ENCODE measurements at places on chromosomes 2 and 18.
A peak's percentile ranks its signal among the peaks of the same experiment; 100 is the strongest.

DNA sequence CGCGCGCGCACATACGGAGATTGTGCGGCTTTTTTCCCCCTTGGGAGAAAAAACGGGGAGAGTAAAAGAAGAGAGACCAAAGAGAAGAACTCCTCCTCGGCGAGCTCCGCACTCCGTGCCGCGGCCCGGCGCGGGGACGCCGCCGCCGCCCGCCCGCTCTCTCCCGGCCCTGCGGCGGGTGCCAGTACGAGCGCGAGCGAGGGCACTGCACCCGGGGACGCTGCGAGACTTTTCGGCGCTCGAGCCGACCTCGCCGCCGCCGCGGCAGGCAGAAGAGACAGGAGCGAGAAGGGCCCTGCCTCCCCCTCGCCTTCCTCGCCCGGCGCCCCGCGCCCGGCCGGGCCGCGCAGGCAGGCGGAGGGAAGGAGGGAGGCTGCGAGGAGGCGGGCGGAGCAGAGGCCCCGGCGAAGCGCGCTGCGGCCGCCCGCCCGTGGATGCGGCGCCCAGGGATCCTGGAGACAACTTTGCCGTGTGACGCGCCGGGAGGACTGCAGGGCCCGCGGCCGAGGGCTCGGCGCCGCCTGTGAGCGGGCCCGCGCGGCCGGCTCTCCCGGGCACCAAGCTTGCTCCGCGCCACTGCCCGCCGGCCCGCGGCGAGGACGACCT, 857 bp upstream of the INHBB start:
- no peak for DNase-seq

DNA sequence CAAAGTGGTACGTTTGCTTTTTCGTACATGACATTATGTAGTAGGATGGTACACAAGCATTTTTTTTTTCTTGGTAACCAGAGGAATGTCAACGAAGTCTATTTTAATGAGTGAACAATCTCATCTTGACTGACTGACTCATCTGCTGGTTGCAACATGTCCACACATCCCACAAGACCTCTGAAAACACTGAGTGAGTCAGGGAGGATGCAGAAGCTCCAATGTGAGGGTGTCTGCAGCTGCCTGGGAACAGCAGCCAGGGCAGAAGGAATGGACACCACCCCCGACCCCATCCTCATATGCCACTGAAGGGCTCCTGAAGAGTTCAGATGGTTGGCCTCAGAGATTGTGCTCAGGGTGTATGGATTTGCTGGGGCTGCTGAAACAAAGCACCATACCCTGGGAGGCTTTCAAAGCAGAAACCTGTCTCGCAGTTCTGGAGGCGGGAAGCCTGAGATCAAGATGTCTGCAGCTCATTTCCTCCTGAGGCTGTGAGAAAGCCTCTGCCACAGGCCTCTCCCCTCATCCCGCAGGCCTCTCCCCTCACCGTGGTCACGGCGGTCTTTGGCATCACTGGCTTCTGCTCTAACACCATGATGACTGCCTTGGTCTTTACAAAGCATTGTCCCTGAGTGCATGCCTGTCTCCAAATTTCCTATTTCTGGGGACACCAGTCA, 124.6 kb downstream of the LRATD1 start:
- no peak for DNase-seq

- DNase-seq = no peak
Observed at GRCh38 chr2:105725388-105725787, 19.3 kb upstream of the NCK2 start.

DNA sequence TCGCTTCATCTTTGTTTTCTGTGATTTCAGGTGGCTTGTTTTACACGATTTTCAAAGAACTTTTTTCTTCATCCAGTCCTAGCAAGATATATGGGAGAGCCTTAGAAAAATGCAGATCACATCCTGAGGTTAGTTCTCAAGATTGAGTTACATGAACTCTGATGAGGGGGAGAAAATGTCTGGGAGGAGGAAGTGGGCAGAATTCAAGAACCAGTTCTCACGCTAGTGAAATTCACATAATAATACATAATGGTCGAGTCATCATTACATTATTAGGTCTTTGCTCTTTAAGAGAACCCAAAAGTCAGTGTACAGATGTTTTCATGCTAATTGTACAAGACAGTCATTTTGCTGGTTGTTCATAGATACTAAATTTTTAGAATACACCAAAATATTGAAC, 7.0 kb downstream of the TIMM21 start:
- DNase-seq = no peak

- DNase-seq = no peak
Observed at GRCh38 chr2:184037273-184037672, 561.1 kb upstream of the ZNF804A start.

GRCh38 chr18:55233857-55234256, 274.6 kb upstream of the CCDC68 start:
- no peak for DNase-seq

DNA sequence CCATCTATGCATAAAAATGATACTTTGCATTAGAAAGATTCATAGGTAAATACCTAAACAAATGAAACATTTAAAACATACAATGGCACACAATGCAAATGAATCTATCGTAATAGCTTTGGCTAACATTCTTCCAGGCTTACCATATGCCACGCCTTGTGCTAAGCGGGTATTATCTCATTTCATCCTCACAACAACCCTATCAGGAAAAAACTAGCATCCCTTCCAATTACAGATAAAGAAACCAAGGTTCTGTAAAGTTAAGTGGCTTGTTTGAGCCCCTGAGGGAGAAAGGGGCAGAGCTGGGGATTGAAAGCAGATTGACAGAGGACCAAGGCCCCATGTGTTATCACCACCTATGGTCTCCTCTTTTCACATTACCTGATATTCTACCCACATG, 145.4 kb upstream of the ETAA1 start:
- no peak for DNase-seq

DNA sequence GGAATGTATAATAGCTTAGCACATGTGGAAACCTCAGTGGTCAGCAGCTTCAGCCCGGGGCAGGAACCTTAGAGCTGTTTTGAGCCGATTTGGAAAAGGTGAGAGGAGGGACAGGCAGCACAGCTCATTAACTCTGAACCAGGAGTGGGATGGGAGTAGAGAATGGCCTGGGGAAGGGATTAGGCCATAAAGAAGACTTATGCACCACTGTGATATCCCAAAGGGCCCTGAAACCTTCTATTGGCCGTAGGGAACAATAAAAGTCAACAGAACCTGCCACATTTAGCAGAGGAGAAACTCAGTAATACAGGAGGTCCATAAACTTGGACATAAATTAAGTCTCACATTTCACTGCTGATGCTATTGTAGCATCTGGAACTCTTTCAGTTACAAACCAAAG, 124.2 kb upstream of the REV1 start:
- no peak for DNase-seq

GRCh38 chr2:77864426-77864825, 342.2 kb upstream of the LRRTM4 start:
- DNase-seq = no peak

- no peak for DNase-seq
Observed at GRCh38 chr2:68588589-68588988, 54.8 kb upstream of the PROKR1 start.

GRCh38 chr2:173659509-173659908, 304.8 kb downstream of the CDCA7 start:
- no peak for DNase-seq

DNA sequence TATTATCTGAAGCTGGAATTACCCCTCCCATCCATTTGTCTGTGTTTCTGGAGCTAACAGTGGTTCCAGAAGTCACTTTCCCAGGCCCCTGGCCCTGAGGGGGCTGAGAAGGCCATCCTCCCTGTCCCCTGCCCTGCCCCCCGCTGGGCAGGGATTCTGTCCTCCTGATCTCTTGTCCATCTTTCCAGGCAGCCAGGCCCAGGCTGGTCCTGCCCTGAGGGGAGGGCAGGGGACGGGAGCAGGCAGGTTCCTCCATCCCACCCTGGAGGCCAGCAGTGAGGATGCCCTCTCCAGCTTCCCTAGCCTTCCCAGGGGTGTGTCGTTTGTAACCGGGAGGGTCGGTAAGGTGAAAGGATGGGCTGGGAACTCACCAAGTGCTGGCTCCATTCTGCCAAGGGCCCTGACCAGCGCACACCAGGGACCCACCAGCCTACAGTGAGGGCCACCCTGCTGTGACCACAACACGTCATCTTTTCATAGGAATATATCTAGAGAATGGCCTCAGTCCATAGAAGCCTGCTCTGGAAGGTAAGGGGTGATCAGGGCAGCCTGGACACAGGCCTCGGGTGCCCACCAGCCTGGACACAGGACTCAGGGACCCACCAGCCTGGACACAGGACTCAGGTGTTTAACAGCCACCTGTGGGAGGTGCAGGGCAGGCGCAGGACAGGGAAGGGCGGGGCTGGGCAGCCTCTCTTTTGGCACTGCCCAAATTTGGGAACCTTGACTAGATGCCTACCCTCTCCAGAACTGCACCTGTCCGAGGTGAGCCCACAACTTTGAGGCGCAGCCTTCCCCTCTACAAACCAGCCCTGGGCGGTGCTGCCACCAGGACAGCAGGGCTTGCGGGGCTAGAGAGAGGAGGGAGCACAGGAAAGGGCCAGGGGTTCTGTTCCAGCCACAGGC, 35.8 kb upstream of the GPC1 start:
- no peak for DNase-seq

DNA sequence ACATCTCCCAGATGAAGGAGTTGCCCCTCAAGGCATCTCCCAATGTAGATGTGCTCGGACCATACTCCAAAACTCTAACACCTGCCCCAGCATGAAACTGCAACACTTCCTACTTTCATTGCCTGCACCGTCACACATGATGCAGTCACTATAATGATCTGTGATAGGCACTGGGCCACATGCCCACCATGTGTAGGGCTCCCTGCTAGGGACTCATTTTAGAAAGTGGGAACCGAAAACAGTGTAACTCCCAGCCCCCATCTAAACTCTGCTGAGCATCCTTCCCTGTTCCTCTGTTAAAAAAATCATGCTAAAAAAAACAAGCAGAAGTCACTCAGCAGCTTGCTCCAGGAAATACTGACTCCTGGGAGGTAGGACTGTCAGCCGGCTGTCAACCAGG, 496.1 kb upstream of the RAB6C start:
- no peak for DNase-seq

- no peak for DNase-seq
Observed at GRCh38 chr18:36120297-36120696, 8.8 kb downstream of the SLC39A6 start.

DNA sequence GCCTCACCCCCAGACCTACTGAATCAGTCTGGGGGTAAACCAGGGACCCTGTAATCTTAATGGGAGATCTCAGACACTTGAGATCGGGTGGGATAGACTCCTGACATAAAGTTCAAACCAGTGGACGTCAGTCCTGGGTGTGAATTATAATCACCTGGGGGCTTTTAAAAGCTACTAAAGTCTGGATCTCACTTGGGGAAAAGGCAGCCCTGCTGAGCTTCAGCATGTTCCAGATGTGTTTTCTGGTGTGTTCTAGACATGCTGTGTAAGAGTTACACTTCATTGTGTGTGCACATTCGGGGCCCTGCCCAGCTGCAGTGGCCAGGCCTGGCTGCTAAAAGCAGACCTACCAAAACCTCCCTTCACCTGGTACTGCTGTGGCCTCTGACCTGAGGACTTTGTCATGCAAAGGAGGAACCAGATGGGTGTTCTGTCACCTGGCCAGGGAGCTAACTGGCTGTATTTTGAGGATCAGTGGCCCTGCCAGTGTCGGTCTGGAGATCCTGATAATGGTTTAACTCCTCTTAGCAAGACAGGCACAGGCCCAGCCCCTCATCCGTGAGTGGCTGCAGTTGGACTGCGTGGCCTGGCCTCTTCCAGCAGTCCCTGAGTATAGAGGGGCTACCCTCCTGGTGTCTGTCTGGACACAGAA, 10.6 kb downstream of the RRM2 start:
- no peak for DNase-seq

GRCh38 chr2:191150600-191151330, at the start of gene STAT4:
Gene STAT4 (minus strand): TSS chr2:191150994. CDS start chr2:191148203, 2,791 bp downstream.
- DNase-seq = peak; percentile 71

- DNase-seq = peak; percentile 60
Observed at GRCh38 chr2:9142551-9143263, 63.9 kb upstream of the ASAP2 start.

- no peak for DNase-seq
Observed at GRCh38 chr2:157190151-157190550, 67.4 kb upstream of the GALNT5 start.

GRCh38 chr2:126644630-126645191, 11.2 kb upstream of the GYPC start:
- no peak for DNase-seq

DNA sequence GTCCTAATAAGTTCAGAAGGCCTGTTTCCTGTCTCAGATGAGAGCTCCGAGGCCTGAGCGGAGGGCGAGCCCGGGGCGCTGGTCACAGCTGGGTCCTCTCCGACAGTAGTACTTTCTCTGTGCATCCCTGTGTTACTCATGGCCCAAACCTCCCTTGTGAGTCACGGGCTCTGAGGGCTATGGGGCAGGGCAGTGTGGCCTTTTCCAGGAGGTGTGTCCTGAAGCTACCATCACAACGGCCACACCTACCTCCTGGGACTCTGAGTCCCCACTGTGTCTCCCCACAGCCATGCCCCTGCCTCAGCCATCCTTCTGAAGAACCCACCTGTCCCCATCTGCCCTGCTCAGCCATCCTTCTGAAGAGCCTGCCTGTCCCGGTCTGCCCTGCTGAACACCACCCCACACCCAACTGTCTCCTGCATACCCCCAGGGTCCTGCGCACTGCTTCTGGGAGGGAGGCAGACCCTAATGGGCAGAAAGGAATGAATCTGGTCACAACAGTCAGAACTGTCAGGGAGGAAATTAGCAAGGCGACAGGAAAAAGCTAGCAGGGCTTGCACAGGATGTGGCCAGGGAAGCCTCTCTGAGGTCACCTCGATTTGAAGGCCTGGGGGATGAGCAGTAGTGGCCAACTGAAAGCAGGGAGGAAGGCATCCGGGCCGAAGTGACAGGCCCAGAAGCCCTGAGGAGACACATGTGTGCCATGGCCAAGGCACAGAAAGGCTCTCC, 145.4 kb upstream of the RIOK3 start:
- peak; percentile 12 for DNase-seq

DNA sequence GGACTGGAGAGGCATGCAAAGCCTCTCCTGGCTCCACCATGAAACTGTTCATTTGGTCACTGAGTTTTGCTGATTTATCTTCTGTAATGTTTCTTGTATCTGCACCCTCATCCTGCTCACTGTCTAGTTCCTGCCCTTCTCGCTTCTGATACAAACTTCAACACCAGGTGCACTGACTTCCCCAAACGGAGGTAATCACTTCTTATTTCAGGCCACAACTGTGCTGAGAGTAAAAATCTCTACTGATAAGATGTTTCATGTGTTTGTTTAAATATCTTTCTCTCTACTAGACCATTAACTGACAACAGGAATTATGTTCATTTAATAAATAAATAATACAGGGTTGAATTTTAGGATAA, 10.9 kb upstream of the NT5C1B start:
- DNase-seq = no peak

DNA sequence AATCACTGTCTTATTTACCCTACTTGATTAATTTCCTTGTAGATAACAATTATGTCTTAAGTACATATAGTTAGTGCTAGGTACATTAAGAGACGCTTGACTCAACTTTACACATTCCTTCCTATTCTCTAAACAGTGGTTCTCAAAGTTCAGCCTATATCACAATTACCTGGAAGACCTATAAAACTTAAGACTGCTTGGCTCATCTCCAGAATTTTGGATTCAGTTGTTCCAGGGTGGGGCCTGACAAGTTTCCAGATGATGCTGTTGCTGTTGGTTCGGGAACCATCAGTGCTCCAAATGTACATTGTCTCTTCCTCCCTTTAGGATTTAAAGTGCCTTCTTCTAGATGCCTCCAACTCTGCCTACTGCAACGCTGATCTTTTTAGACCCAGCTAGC, 4.0 kb downstream of the PPP3R1 start:
- DNase-seq = no peak

Data from stimulated activated CD8-positive, alpha-beta memory T cell treated with anti-CD3 and anti-CD28 coated beads, Interleukin-7, amount 100 ng/mL, for 48 hours (primary cell).